Jurkat, Clone E6-1 (cell line): ENCODE measurements at places on chromosomes 5 and 9.

DNA sequence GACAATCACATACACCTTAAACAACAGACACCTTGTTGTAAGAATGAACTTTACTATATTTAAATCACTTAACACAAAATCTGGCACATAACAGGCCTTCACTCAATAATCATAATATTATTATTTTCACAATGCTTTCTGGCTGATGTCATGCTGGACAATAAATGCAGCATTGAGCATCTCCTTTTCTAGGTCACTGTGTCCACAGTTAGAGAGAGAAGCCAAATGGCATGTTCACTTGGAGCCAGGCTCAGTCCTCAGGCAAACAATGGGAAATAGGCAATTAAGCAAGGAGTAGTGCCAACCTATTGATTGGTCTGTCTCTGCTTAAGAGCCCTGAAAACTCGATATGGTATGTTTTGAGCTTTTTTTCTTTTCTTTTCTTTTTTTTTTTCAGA lies 50.6 kb upstream of the KLF4 start:
- DNase-seq, result no peak

DNA sequence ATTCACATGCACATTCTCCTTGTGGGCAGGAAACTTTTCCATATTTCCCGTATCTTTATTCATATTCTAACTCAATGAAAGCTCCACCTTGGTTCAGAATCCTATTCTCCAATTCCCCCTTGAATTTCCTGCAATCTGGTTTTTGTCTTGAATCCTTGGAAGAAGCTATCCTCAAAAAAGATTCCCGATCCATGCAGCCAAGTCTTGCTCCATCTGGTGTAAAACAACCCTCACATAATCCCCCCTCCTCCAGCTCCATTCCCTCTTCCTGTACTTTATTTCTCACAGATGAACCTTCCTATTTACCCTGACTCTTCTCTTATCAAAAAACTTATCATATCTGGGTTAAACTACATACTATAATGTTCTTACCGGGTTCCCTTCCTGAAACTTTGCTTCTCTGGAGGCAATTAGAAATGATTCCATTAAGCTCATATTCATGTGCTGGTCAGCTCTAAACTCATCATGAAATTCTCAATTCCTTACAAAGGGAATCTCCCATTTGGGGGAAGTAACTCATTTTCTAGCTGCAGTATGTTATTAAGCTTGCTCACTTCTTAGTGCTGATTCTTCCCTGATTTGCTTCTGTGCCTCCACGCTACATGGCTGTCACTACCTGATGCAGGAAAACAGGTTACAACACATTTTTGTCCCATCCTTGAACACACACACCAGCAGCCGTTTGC lies 81.7 kb downstream of the GNAQ start:
- no peak for DNase-seq

- DNase-seq, result no peak
Observed at GRCh38 chr5:140049205-140049604, 6.1 kb upstream of the NRG2 start.

GRCh38 chr5:132056610-132057497 lies 3.6 kb upstream of the IL3 start:
- DNase-seq, result no peak

DNA sequence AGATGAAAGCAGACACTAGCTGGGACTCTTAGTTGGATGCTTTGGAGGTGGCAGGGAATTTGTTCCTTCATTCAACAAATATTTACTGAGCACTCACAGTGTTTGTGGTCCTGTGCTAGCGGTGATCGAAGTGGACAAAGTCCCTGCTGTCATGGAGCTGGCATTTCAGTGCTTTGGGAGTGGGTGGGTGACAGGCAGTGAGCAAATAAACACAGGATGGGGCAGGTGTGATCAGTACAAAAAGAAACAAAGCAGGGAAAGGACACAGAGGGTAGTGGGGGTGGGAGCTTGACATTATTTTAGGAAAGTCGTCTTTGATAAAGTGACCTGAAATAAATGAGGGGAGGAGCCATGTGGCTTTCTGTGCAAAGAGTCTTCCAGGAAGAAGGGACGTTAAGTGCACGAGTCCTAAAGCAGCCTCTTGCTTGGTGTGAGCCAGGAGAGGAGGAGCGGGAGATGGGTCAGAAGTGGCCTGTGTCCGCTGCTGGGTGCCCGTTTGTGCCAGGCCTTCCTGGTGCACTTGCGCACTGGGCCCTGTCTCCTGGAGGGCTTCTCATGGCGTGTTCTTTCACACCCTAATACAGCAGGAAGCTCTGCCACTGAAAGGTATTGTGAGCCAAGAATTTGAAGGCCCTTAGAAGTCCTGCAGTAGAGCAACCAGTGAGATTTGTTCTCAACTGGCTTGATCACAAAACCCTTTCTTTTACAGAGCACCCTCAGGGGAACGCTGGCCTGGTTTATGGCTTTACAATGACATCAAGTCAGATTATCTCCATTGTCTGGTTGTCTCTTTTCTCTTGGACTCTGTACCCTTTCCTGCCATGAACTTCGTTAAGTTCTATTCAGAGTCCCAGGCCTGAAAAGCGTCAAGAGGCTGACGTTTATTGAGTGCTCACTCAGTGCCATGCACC lies 14.8 kb downstream of the NDST1 start:
- DNase-seq, result no peak

GRCh38 chr9:38051780-38052546 lies 17.1 kb downstream of the SHB start:
- DNase-seq, result no peak

- no peak for DNase-seq
Observed at GRCh38 chr5:55692509-55692908, 19.6 kb downstream of the SLC38A9 start.

DNA sequence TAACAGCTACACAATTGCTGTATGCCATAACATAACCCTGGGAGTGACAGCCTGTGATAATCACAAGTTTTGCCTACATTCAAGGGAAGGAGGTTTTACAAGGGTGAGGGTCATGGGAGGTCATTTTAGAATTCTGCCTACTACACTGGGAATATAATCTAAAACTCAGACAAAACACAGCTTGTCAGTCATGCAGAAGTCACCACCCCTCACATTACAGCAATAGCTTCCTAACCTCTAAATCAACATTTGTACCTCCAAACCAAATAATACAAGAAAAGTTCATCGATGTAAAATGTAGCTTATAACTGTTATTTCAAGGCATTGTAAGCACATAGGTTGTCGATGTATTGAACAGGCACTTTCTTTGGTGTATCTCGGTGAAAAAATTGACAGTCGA lies 139.0 kb downstream of the FAM114A2 start:
- DNase-seq, result no peak
